ENCODE measurements at places on chromosomes 12 and 14.

GRCh38 chr14:101839236-101839635, 77.7 kb downstream of the PPP2R5C start:
- DNase-seq = no peak

- no peak for DNase-seq
These were observed 457 bp downstream of the SOCS2 start for GRCh38 chr12:93572712-93573551.

- no peak for DNase-seq
These were observed 52.2 kb downstream of the CPM start for GRCh38 chr12:68880660-68881325.

DNA sequence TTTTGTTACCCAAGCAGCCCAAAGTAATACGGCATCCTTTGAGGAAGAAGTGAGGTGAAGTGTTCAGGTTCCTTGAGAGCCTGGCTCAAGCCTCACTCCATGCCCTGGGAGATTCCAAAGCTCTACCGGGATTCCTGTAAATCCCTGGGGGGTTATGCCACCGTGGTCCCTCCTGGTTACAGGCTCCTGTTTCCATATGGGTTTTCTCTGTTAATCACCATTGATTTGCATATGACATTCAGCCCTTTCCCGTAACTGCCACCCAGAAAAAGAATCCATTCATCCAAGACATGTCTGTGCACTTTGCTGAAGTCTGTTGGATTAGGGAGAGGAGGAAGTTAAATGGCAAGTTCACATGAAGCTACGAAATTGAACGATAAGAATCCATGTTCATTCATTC, 27.9 kb upstream of the CCDC60 start:
- no peak for DNase-seq

- DNase-seq = no peak
These were observed 105.3 kb downstream of the PRKD1 start for GRCh38 chr14:29822430-29822709.

DNA sequence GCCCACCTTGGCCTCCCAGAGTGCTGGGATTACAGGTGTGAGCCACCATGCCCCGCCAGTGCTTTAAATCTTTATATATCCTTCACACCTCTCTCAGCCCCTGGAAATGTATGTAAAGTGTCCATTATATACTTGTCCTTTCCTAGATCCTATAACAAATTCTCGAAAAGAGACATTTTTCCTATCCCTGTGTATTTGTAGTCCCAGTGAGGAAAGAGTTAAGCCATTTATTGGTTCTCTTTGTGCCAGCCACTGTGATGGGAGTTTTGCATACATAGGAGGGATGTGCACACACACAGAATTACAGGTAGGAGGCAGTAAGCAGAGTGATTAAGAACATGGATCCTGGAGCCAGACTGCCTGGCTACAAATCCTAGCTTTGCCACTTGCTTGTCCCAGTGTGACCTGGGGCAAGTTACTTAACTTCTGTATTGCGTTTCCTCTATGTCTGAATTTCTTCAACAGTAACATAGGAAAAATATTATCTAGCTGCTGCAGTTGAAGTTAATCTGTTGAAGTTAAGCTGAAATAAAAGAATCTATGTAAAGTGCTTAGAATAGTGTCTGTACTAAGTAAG, 2.1 kb upstream of the RABGGTA start:
- DNase-seq = no peak

GRCh38 chr12:57087010-57087690, 1.8 kb upstream of the NAB2 start:
- peak; percentile 85 for DNase-seq

GRCh38 chr14:33584697-33585096, 366.2 kb downstream of the EGLN3 start:
- DNase-seq = no peak

GRCh38 chr12:67391034-67391433, 121.9 kb downstream of the CAND1 start:
- DNase-seq = no peak

- DNase-seq = no peak
These were observed 557.4 kb downstream of the FLRT2 start for GRCh38 chr14:86087377-86087776.
